ENCODE measurements at places on chromosomes 2 and 18.

DNA sequence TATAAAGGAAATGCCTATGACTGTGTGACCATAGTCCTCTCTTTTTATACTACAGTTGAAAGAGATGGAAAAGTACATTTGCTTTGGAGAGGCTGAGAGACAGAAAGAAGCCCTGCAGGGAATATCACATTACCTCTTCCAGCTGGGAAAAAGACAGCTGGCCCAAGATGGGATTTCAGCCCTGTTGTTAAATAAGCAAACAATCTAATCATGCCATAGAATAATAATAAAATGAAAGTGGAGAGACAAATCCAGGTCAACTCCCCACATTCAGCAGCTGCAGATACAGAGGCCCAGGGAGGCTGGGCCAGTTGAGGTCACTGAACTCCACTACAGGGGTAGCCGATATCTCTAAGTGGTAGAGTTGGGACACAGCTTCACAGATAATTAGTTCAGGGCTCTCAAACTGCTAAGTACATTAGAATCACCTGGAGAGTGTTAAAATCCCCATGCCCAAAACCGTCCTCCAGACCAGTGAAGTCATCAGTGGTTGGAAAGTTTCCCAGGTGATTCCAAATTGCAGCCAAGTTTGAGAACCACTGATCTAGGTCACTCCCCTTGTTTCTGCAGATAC, 81.9 kb downstream of the MOGAT1 start:
- no peak for DNase-seq

DNA sequence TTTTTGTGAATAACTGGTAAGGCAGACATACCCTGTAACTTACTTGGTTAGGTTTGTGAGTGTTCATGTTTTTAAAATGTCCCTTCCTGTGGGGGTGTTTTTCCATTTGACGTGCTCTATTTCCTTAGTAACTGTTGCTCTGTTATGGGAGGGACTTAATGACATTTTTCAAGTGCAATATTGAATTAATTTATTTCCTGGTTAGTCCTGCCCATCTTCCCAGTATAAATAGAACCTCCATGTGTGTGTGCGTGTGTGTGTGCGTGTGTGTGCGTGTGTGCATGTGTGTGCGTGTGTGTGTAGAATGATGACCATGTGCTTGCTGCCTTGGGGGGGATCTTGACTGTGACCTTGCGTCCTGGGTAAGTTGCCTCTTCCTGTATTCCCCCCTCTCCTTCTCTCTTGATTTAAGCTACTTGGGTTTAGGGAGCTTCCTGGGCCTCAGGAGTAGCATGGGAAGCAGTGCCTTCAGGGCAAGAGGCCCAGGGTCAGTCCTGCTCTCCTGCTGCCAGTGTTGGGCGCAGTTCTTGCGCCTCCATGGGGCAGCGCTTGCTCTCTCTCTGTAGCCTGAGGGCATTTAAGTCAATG, 163.9 kb downstream of the LDLRAD4 start:
- no peak for DNase-seq

DNA sequence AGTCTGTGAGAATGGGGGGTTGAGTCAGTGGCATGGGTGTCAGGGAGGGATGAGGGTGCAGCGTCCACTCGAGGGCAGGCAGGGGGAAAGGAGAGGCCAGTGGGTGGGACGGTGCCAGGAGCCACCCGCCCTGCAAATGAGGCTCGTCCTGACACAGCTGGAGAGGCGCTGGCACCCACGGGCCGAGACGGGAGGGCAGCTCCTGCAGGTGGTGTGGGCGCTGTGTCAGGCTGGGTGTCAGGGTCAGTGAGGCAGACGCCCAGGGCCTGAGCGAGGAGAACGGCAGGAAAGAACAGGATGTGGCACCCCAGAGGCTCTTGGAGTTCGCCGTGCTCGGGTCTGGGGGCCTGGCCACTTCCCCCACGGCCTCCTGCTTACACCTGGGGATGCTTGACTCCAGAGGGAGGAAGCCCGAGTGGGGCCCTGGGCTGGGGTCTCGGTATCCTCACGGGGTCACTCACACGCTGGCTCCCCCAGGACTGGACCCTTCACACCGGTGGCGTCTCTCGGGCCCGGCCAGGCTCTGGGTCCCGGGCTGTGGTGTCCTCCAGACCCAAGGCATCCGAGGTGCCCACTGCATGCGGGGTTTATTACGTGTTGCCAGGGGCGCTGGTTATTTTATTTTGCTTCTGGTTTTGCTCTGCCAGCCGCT, 130.5 kb upstream of the CTDP1 start:
- no peak for DNase-seq

DNA sequence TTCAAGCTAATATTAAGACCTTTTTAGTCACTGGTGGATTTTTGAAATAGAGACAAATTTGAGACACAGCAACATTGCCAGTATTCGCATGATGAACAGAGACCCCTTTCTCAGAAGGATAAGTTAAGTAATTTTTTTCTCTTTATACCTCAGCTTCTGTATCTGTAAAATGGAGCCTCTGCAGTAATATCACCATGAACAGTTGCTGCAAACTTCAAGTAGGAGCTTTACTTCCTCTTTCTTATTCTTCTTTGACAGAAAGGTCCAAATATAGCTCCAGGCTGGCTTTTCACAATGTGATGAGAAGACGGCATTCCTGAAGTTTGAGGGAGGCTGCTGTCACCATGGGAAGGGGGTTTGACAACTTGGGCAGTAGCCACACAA, 158.7 kb downstream of the TDRD15 start:
- DNase-seq = no peak

GRCh38 chr2:134167015-134167414, 86.9 kb upstream of the MGAT5 start:
- DNase-seq = no peak

DNA sequence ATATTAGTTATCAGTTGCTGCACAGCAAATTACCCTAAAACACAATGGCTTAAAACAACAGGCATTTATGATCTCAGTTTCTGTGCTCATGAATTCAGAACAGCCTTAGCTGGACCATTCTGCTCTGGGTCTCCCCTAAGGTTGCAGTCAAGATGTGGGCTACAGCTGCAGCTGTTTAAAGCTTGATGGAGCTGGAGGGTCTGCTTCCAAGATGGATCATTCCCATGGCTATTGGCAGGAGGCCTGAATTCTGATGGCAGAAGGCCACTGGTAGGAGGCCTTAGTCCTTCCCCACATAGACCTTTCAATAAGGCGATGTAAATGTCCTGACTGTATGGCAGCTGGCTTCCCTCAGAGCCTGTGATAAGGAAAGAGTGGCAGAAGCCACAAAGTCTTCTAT, 118.6 kb upstream of the SERPINE2 start:
- no peak for DNase-seq

GRCh38 chr18:59385191-59385590, 26.1 kb upstream of the LMAN1 start:
- DNase-seq = no peak

GRCh38 chr2:223585666-223586065, 16.5 kb downstream of the SCG2 start:
- no peak for DNase-seq

GRCh38 chr2:214896274-214896673, 86.8 kb upstream of the BARD1 start:
- DNase-seq = no peak
